ENCODE measurements at places on chromosomes 5 and 9. TPM values are rescaled to one million over a fixed set of nuclear protein-coding genes. Genes with fewer than 3 reads are reported as not detected.

Gene SLC22A5
- total RNA-seq, result 23.3 TPM

Gene CDKN2B-AS1
- total RNA-seq, result 3.2 TPM

Gene IFNW1
- total RNA-seq, result not detected

DNA sequence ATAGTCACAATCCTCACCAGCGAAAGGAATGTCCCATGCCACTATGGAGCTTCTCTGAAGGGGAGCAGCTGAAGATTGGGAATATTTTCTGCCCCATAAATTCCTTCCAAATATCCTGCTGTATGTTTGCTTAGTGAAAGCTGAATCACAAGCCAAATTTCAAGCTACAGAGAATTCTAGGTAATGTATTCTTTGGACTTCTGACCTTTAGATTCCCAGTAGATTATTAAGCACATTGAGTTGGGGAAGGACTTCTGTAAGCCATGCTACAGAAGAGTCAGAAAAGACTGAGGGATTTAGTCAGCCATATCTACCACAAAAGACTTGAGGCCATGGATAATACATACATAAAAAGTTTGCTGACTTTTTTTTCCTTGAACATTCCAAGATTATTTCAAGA, 1342.0 kb upstream of the NUDT12 start:
- DNase-seq, result no peak

GRCh38 chr9:79980432-79980831, 408.7 kb downstream of the TLE4 start:
- DNase-seq, result no peak

DNA sequence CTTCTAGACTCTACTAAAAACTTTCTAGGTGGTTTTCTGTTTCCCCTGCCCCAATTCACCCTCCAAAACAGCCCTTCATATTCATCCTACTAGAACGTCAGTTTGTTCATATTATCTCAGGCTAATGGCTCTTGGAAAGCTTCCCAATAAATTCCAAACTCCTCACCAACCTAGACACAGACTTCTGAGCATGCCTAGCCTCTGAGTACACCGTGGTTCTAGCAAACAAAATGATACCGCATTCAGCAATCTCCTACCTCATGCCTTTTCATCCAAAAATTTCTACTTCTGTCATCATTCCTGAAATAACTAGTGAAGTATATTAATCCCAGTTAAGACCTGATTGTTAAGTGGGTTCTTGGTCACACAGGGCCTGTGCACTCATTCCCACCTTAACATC, 46.5 kb upstream of the NR5A1 start:
- DNase-seq, result no peak

- DNase-seq, result no peak
Observed at GRCh38 chr5:150503386-150503785, 4.5 kb upstream of the NDST1 start.

DNA sequence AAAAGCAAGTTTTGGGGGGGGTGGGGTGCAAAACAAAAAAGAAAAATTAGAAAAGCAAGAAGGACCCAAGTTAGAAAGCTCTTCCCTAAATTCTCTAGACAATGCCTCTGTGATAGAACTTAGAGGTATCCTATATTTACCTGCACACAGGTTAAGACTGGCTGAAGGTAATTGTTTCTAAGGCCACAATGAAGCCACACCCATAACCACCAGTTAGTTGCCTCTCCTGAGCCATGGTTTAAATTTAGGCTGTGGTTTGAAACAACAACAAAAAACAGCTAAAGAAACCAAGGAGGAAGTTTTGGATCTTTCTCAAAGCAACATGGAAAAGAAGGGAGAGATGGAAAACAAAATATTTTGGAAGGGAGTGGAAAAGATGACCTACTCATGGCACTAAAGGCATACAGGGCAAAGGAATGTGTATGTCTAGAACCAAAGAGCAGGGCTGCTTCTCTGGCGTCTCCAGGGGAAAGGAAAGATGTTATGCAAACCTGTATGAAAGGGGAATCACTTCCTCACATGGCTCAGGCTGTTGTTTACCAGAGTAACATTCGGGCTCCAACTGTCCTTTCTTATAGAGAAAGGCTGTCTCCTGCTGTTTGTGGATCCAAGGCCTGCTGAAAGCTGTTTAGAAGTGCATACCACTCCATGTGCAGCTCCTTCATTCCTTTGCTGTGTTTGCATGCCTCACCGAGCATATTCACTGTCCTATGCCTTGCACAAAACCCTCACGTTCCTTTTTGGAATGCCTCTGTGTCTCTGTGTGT, 408.9 kb upstream of the MPDZ start:
- DNase-seq, result no peak

- no peak for DNase-seq
Observed at GRCh38 chr9:137963525-137963924, 85.9 kb downstream of the CACNA1B start.
